Left lung (tissue), 14 donors: ENCODE measurements at places on chromosomes 3 and 15. TPM values are rescaled to one million over a fixed set of nuclear protein-coding genes. Genes with fewer than 3 reads are reported as not detected.

GRCh38 chr15:85402195-85402881 is 21.9 kb downstream of the AKAP13 start:
- no peak for DNase-seq

- no peak for DNase-seq
These were observed 69.3 kb downstream of the RAB11A start for GRCh38 chr15:65938604-65939003.

DNA sequence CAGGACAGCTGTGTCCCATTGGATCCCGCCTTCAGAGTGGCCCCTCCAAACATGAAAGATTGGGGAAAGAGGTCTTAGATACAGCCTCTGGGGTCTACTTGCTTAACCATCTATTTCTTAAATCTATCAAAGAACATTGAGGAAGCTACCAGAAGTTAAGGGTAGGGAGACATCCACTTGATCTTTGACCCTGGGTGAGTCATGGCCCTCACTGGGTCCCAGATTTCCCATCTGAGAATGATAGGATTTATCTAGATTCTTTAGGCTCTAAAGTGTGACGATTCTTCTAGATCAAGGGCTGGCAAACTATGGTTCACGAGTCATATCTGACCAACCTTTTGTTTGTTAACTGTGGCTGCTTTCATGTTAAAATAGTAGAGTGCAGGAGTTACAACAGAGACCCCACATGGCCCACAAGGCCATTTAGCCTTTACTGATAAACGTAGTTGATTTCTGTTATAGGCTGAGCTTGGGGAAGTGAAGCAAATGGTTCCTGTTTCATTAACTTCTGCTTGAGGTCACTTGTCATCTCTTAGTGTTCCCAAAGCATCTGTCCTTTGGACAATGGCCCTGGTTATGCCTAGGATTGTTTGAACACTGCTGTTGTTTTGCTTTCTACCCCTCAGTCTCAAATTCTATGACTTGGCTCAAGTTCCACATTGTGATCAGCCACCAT is 8.0 kb downstream of the MUC13 start:
- DNase-seq = no peak

DNA sequence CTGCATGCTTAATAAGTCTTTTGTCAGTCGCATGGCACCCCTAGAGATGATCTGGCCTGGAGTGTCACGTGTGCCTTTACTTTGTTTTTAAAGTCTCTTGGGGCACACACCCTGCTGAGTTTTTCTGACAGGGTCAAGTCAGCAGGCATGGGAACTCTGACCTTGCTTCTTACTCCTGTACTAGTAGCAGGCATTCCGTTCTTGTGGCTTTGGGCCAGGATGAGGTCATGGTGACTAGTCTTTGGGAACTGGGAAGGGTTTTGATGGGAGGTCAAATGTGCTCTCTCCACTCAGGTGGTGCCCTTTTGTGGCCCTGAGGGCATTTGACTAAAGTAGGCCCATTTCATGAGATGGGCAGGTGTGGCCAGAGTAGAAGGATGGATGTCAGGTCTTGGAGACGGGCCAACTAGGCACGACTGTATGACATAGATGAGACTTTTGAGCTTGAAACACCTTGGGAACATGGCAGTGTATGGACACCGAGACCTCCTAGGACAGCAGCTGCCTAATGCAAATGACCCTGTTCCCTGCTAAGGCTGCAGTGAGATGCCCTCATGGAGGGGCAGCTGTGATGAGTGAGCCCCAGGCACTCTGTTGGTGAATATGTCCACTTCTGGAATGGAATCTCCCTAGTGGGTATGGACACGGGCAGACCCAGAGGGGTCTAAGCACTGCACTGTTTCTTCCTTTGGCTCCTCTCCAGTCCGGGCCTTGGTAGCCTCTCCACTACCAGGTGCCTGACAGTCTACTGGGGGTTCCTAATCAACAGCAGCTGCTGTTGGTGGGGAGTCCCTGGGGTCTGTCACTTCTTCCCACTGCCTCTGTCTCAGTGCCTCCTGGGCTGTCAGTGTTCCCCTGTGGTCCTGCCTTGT is 16.4 kb downstream of the SRPRB start:
- DNase-seq = no peak

- DNase-seq = no peak
These were observed 43.2 kb downstream of the SCAPER start for GRCh38 chr15:76861815-76862397.

DNA sequence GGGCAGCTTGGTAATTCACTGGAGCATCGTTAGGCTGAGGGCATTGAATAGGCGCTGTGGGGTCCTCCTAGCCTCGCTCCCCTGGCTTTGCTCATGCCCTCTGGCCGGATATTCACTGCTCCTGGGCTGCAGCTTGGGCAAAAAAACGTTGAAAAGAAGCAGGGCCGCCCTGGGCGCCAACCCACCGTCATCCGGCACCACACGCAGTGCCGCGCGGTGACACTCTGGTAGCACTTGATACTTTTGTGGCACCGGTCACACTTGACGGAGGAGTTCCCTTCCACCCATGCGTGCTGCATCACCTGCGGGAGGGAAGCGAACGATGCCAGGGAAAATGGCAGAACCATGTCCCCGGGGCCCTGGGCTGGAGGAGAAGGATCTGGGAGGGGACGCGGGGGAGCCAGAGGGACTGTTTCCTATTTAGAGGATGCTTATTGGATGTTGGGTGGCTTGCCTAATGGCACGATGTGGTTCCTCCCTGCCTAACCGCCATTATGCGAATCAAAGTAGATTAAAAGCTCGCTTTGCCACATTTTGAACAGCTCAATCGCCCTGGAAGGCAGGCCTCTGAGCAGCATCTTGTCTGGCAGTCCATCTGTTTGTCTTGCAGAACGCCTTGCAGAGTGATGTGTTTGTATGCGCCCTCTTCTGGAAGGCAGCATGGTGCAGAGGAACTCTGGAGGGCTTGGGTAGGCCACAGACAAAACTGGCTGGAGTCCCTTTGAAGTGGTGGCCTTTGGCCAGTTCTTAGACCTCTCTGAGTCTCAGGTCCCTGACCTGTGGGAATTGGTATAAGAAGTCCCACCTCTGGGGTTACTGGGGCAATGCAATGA is 93.2 kb downstream of the DGKG start:
- DNase-seq = no peak

GRCh38 chr15:97126553-97127233 is 796.2 kb downstream of the NR2F2 start:
- DNase-seq = no peak

DNA sequence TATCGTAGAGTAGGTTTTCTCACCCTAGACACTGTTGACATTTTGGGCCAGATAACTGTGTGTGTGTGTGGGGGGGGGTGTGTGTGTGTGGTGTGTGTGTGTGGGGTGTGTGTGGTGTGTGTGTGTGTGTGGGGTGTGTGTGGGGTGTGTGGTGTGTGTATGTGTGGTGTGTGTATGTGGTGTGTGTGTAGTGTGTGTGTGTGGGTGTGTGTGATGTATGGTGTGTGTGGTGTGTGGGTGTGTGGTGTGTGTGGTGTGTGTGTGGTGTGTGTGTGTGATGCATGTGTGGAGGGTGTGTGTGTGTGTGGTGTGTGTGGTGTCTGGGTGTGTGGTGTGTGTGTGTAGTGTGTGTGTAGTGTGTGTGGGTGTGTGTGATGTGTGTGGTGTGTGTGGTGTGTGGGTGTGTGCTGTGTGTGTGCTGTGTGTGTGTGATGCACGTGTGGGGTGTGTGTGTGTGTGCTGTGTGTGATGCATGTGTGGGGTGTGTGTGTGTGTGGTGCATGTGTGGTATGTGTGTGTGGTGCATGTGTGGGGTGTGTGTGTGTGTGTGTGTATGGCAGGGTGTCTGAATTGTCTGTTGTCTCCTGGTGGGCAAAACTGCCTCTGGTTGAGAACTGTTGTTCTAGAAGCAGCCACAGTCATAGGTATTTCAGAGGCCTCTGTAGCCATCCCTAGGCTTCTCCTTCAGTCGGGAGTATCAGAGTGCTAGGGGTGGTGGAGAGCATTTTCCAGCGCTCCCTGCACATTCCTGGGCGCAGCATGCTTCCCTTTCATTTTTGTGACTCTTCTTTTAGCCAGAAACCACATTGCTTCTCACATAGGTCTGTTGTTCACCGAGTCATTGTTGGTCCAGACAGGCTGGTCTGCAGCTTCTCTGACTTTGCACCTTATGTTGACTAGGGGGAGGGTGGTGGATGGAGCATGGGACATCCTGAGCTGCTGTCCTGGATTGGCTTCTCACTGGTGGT is 84.4 kb downstream of the THSD4 start:
- DNase-seq = no peak

DNA sequence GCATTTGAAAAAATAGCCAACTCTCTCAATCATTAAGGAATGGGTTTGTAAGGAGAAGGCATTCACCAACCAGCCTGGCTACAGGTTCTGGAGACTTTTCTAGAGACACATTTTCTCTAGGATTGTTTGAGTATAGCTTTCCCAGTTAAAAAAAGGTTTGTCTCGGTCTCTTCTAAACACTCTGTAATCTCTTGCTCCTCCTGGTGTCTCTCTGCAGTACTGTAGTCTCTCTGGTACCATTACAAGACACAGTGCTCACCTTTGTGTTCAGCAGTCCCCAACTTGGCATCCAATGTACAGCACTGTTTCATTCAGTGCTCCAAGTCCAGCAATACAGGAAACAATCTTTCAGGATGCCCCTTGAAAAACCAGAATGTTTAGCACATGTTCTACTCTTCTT is 534.4 kb downstream of the ZNF385D start:
- DNase-seq = no peak

Gene SERPINI2
- polyA plus RNA-seq = 0.59 TPM

Gene HHLA2
- 3.0 TPM for polyA plus RNA-seq

Gene TUSC2
- polyA plus RNA-seq = 21.1 TPM

Gene CLDN1
- polyA plus RNA-seq = 2.1 TPM
